ENCODE measurements at places on chromosomes 3 and 15.

GRCh38 chr3:124463234-124463633, 267.0 kb upstream of the UMPS start:
- DNase-seq, result no peak

DNA sequence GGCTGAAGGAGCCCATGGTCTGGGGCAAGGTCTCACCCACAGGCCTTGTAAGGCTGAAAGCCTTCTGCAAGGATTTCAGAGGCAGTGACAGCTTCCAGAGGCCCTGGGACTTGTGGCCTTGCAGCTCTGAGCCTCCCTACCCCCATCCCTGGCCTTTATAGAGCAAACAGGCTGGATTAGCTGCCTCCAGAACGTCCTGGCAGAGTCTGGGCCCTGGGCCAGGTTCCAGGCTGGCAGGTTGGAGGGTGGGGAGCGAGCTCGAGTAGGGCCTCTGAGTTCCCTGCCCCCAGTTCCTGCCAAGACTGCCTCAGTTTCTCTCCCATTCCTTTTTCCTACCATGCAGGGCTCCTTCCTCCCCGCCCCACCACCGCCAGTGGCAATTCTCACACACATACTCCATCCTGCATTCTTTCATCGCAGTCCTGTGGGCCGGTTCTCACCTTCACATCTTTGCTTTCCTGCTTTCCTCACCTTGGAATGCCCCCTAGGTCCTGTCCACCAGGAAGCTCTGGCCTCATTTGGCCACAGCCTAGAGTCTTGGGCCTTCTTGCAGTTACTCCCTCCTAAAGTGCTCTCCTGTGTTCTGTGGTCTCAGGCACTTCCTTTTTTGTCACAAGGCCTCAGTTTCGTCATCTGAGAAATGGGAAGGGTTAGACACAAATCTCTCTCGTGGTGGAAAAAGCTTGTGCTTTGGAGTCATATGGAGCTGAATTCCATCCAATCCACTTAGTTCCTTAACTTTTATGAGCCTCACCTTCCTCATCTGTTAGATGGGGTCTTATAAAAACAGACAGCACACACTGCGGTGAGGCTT, 2.7 kb downstream of the LMAN1L start:
- DNase-seq, result peak; percentile 69

DNA sequence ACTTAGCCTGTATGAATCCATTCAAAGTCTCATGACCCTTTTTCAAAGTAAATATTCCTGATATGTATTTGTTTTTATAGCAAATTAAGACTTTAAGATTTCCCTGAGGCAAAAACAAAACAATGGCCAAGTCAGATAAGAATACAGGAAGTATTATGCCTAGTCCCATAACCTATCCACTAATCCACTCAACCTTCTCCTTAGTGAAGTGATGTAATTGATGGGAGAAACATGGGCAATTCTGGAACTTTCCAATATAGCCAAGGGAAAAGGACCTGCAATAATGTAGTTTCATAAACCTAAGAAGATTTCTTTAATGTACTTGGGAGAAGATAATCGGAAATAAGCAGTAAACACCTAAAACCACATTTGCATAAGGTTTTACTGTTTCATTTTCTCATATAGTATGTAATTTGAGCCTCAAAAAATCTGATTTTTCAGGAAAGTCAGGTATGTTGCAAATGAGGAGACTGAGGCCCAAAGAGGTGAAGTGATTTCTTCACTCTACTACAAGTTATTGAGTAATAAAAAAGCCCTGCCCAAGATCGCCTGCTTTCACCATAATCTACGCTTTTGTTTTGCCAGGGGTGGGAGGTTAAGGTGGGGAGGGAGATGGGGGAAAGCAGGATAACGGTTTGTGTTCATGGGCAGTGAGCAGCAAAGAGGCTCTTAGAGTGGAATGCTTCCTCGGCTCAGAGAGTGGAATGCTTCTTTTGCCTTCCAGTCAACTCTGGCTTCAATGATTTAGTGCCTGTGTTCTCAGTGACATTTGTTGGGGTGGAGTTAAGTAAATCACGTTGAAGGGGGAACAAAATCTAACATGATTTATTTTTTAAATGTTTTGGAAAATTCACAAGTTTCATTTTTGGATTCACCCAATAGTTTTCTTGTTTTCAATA, 95.0 kb upstream of the FNDC3B start:
- no peak for DNase-seq

DNA sequence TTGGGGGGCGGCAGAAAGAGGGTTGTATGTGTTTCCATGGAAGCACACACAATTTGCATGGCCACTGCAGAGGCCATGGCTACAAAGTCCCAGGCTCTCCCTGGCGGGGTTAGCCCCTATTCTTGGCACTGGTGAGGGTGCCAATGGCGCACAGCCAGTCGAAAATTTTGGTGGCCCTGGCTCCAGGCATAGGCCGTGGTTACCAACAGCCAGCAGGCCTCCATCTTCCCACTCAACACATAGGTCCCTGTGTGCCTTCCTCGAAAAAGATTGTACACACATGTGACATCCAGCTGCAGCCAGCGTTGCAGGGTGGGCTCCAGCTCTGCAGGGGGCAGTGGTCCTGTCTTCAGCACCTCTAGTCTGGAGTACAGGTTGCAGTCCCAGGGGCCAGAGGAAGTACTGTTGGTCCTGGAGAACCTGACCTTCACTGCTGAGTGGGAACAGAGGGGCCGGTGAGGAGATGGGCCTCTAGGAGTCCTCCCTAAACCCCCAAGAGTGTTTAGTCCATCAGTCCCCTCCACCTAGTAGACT, 7.1 kb downstream of the P4HTM start:
- no peak for DNase-seq

DNA sequence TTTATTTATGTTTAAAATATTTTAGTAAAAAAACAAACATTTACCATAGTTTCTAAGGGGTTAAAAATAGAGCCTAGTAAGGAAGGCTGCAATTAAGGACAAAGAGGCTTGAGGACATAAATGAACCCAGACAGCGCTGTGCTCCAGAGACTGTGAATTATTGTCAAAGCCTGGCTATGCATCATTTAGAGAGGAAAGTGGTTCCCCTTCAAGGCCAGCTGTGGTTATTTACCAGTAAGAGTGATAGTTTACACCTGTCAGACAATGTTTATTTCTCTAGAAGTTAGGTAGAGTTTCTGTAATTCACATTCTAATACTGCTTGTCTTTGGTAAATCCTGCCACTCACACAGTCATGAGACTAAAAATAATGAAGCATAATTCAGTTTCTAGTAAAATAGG, 32.4 kb upstream of the PIK3R4 start:
- no peak for DNase-seq

DNA sequence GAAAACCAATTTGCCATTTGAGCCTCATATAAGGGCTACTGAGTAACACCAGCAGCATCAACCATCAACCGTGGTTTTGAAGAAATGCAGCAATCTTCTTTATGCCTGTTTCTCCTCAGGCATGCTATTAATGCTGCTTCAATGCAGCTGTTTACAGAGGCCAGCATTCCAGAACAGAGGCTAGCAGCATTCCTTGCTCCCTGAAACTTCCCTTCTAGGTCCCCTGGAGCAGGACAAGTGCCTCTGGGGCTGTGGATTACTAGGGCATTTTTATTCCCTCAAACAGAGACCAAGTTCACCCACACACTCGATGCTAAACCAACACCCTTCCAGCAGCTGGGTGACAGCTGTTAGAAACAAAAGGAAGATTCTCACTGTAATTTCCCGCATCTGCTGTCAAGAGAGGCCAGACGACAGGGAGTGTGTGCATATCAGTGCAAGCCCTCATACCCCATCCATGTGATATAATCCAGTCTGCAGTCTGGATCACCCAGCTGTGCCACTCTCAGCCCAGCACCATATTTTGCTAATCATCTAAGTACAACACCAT, 57.5 kb downstream of the HOMER2 start:
- DNase-seq, result no peak

DNA sequence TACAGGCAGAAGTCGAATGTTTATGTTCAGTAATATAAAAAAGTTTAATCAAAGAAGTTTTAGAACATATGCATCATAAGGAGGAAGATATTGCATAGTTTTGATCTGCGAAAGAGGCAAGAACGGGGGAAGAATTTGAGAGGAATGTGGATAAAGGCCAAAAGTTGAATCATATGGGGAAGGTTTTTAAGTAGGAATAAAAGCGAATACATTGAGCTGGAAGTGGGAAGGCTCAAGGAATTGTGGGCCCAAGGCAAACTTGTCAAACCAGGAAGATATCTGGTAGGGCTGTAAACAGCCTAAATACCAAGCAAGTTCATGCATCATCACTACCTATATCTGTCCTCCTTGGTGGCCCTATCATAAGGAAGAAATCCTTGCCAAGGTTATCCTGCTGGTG, 186.9 kb downstream of the MAGI1 start:
- no peak for DNase-seq

GRCh38 chr3:141875893-141876380, 506 bp upstream of the ATP1B3 start:
- peak; percentile 61 for DNase-seq

- DNase-seq, result no peak
Measured at GRCh38 chr15:63133786-63134185, 12.1 kb downstream of the LACTB start.

DNA sequence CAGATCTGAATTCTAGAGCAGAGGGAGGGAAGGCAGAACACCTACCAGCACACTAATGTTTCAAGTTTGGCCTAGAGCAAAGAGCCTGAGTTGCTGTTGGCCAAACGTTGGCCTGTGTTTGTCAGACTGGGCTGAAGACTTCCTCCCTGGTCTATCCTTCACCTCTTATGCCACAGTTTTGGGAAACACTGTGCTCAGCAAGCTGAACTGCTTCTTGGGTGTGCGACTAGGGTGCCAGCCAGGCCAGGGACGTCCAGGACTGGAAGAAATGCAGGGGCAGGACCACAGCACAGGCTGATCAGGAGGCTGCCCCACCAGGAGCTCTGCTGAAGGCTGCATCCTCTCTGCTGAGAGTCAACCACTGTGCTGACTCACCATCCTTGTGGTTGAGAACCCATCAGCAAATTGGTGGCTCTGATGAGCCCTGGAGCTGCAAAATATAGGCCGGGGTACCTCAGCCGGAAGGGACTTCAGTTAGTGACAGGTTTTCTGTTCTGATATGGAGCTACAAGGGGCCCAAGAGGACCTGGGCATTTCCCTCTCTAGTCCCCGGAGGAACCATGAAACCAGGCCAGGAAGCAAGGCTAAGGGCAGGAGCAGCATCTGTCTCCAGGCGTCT, 131.6 kb upstream of the RASGRP1 start:
- DNase-seq, result no peak

GRCh38 chr3:195182470-195182795, 88.5 kb downstream of the XXYLT1 start:
- no peak for DNase-seq

DNA sequence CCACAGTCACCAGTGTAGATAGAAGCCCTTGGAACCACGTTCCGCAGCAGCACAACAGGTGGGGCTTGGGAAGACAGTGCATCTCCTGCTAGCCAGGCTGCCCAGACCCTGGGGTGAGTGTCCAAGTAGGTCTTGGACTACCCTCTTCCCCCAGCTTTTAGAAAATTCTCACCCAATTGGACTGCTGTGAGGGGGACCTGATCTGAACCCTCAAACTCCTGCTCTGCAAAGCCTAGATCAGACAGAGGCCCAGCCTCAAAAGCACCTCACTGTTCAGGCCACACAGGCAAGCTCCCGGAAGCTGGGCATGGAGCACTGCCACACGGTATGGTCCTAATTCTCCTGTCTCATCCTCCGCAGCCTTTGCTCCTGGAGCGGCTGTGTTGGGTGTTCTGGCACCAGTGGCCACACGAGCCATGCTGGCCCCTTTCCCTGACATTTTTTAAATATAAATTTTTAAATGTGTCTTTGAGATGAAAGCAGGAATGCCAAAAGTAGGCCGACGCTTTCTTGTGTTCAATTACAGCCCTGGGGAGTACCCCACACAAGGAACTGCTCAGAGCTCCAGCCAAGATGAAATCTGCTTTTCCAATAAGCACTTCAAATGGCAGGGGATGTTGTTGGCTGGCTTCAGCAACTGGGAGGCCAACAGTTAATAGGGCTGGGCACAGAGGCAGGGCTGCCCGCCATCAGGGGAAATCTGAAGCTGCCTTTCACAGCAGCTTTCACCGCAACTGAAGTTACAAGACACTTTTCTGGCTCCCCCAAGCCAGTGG, 40.9 kb downstream of the CPN2 start:
- no peak for DNase-seq

DNA sequence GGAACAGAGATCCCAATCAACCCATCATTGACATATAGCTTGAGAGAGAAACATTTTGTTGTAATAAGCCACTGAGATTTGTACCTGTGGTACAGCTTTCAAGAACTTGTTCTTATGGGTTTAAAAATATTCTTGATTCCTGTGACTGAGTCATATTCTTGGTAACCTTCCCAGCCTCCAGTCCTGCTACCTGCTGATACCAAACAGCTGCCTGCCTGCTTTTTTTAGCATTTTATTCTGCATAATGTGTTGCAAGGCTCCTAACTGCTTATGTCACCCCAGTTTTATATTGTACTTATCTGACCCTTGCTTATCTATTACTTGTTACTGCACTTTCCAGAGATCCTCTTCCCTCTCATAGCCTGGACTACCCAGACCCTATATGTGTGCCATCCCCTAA, 349.3 kb upstream of the SOX2 start:
- DNase-seq, result no peak

- no peak for DNase-seq
Measured at GRCh38 chr15:38905632-38906031, 341.0 kb upstream of the RASGRP1 start.

DNA sequence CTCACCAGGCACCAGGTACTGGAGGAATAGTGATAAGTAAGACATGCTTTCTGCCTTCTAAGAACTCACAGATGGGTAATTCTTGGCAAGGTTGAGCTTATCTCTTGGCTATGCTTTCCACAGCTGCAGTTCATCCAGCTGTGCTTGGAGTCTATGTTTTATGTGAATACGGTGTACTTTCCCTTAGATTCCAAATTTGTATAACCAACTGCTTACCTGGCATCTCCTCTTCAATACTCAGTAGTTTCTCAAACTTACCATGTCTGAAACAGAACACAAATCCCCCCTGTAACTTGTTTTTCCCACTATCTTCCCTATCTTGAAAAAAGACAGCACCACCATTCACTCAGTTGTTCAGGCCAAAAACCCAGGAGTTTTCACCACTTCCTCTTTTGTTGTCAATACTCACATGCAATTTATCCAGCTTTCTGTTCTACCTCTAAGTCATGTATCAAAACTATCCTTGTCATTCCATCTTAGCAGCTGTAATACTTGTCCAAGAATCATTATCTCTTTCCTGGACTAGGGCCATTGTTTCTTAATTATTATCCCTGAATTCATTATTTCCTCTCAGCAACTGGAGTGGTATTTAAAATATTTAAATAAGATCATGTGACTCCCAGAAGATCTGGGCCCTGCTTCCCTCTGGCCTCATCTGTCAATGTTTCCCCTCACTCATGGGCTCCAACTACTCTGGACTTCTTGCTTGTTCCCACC, 32.6 kb downstream of the COL6A5 start:
- no peak for DNase-seq

GRCh38 chr15:93200081-93200836, 111.2 kb upstream of the RGMA start:
- peak; percentile 31 for DNase-seq

- DNase-seq, result no peak
Measured at GRCh38 chr15:48722764-48723661, 77.5 kb upstream of the FBN1 start.

DNA sequence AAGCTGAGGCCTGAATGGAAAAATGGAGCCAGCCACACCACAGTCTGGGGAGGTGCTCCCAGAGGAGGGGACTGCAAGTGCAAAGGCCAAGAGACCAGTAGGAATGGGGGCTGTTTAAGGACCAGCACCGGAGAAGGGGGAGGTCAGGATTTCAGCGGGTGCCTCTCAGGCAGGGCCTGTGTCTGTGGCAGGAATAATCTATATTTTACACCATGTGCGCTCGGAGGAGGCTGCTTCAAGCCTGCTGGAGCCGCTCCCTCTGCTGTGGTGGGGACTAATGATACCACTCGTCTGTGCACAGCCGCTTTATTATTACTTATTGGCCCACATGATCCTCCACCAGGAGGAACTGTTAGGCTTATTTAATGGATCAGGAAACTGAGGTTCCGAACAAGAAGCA, 45.3 kb downstream of the TPRA1 start:
- no peak for DNase-seq

Data from left ventricle myocardium inferior (tissue), 1 donor.